Thoracic aorta (tissue), 2 donors: ENCODE measurements at places on chromosomes 6 and 20. TPM values are rescaled to one million over a fixed set of nuclear protein-coding genes. Genes with fewer than 3 reads are reported as not detected.

Gene HLA-G
- total RNA-seq: 0.85 TPM

Gene HRH3
- not detected for total RNA-seq

Gene PAX1
- not detected for total RNA-seq

Gene PSMA7
- 228 TPM for total RNA-seq

Gene PXMP4
- 4.1 TPM for total RNA-seq

Gene KCNK5
- 8.6 TPM for total RNA-seq

Gene GLP1R
- total RNA-seq: not detected

Gene PRR18
- not detected for total RNA-seq

Gene MACROD2
- total RNA-seq: 0.95 TPM

Gene ASIP
- not detected for total RNA-seq

Gene FLRT3
- not detected for total RNA-seq

Gene FAM83B
- total RNA-seq: not detected

Gene KCNG1
- total RNA-seq: 0.41 TPM

Gene SLC17A3
- total RNA-seq: 0.63 TPM

Gene C20orf141
- total RNA-seq: not detected

Gene PLCB1
- total RNA-seq: 16.3 TPM

Gene ELOVL4
- total RNA-seq: 2.4 TPM

Gene IMPG1
- not detected for total RNA-seq

Gene SPTLC3
- 6.2 TPM for total RNA-seq

Gene OSTM1
- 116 TPM for total RNA-seq

Gene RALGAPB
- 51.5 TPM for total RNA-seq

Gene TRIM15
- total RNA-seq: not detected

Gene SLC17A5
- 24.1 TPM for total RNA-seq

Gene CALHM6
- total RNA-seq: 3.9 TPM

Gene CBFA2T2
- total RNA-seq: 18.0 TPM

Gene PKHD1
- not detected for total RNA-seq

Gene MCHR2
- not detected for total RNA-seq

Gene ME1
- total RNA-seq: 22.9 TPM

Gene OPRM1
- not detected for total RNA-seq

Gene PNPLA1
- not detected for total RNA-seq

Gene RUNX2
- 7.9 TPM for total RNA-seq

Gene PHIP
- total RNA-seq: 35.6 TPM

Gene TOMM34
- total RNA-seq: 13.0 TPM

Gene BPI
- total RNA-seq: 0.35 TPM

Gene SPATA25
- total RNA-seq: 16.7 TPM

Gene LY6G6D
- not detected for total RNA-seq

Gene CAP2
- 20.8 TPM for total RNA-seq

Gene SPDEF
- not detected for total RNA-seq

Gene LPIN3
- 29.6 TPM for total RNA-seq

Gene ADGRB3
- total RNA-seq: 2.4 TPM
